ENCODE measurements at places on chromosomes 1 and 21.

DNA sequence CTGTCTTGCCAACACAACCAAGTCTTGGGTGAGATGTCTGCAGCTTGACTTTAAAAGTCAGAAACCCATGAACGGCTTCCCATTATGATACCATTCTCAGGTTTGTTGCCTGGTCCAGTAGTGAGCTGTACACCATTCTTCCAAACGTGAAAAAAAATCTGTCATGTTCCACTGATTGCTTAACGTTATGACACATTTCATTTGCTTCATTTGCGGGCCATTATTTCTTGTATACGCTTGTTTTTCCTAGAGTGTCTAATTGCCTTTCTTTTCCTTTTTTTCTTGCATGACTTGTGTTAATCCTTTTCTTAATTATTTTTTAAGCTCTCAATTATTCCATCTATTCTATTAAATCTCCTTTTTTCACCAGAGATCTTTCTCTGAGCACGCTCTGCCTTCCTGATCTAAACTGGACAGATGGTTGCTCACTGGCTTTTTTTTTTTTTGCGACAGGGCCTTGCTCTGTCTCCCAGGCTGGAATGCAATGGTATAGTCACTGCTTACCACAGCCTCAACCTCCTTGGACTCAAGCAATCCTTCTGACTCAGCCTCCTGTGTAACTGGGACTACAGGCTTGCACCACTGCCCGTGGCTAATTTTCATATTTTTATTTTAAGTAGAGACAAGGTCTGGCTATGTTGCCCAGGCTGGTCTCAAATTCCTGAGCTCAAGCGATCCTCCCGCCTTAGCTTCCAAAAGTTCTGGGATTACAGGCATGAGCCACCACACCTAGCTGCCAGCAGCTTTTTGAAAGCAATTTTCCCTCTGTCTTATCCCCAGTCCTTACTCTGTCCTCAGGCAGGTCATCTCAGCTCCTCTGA is 31.7 kb upstream of the CAMTA1 start:
- H3K27ac ChIP-seq = no peak overlapping the region
- H3K4me3 ChIP-seq = no peak overlapping the region
- H3K27me3 ChIP-seq = peaks cover 8% of the 10 kb centered on the region
- no peaks in the 10 kb centered on the region for H3K4me1 ChIP-seq

- no peaks in the 10 kb centered on the region for H3K27me3 ChIP-seq
- DNase-seq = no peak
- H3K27ac ChIP-seq = no peak overlapping the region
- no peak overlapping the region for H3K4me3 ChIP-seq
- H3K36me3 ChIP-seq = no peaks in the 10 kb centered on the region
- H3K4me1 ChIP-seq = no peaks in the 10 kb centered on the region
These were observed 33.8 kb upstream of the FCRL3 start for GRCh38 chr1:157734321-157734720.

GRCh38 chr1:107648071-107648470 is 316.9 kb downstream of the VAV3 start:
- peak overlapping the region; percentile 38 for H3K4me3 ChIP-seq
- H3K4me1 ChIP-seq = peaks cover 35% of the 10 kb centered on the region
- peak overlapping the region; percentile 81 for H3K27ac ChIP-seq

DNA sequence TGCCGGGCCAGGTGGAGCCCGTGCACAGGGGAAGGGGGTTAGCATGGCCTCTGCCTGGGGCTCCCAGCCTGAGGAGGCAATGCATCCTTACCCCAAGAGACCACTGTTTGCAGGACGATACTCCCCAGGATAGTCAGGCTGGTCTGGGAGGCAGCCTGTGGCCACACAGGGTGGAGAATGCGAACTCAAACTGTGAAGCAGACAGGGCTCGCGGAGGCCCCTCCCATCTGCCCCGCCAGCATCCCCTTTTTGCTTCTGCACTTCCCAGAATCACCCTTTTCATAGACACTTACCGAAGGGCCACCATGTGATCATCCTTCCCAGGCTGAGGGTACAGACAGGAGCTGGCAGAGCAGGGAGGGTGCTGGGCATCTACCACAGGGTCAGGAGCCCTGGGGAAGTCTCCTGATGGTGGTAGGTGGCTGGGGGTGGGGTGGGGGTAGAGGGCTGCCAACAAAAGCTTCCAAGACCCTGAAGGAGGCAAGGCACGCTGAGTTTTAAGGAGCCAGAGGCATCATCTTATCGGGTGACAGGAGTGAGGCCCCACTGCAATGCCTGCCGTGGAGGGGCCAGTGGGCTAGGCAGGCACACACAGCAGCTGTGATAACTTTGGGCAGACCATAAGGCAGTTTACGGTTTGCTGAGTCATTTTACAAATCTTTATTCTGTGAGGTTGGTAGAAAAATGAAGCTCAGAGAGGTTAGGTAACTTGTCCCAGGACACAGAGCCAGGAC is 31.3 kb upstream of the BTG2 start:
- H3K4me3 ChIP-seq = no peak overlapping the region
- H3K27ac ChIP-seq = no peak overlapping the region
- H3K27me3 ChIP-seq = no peaks in the 10 kb centered on the region
- no peaks in the 10 kb centered on the region for H3K36me3 ChIP-seq
- DNase-seq = no peak

- H3K27me3 ChIP-seq = no peaks in the 10 kb centered on the region
- H3K4me3 ChIP-seq = no peak overlapping the region
- H3K36me3 ChIP-seq = no peaks in the 10 kb centered on the region
- no peak overlapping the region for H3K27ac ChIP-seq
- H3K4me1 ChIP-seq = peaks cover 10% of the 10 kb centered on the region
- no peak for DNase-seq
These were observed 57.0 kb upstream of the SYNC start for GRCh38 chr1:32759521-32759981.

DNA sequence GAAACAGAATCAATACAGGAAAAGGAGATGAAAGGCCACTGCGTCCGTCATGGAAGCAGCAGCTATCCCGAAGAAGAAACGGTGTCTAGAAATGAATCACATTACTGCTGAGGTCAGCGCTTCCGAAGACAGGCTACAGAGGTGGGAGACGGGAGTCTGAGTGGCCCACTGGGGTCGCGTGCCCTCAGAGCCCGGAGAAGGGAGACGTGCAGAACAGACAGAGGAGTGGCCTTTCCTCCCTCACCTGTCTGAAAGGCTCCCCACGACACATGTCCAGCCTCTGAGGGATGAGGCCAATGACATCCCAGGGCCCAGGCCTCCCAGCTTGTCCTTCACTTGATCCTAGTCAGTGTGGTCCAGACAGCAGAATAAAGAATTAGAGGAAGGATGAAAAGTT is 35.9 kb downstream of the VPS26C start:
- peaks cover 14% of the 10 kb centered on the region for H3K36me3 ChIP-seq
- H3K27ac ChIP-seq = no peak overlapping the region
- no peak overlapping the region for H3K4me3 ChIP-seq
- H3K4me1 ChIP-seq = no peaks in the 10 kb centered on the region

DNA sequence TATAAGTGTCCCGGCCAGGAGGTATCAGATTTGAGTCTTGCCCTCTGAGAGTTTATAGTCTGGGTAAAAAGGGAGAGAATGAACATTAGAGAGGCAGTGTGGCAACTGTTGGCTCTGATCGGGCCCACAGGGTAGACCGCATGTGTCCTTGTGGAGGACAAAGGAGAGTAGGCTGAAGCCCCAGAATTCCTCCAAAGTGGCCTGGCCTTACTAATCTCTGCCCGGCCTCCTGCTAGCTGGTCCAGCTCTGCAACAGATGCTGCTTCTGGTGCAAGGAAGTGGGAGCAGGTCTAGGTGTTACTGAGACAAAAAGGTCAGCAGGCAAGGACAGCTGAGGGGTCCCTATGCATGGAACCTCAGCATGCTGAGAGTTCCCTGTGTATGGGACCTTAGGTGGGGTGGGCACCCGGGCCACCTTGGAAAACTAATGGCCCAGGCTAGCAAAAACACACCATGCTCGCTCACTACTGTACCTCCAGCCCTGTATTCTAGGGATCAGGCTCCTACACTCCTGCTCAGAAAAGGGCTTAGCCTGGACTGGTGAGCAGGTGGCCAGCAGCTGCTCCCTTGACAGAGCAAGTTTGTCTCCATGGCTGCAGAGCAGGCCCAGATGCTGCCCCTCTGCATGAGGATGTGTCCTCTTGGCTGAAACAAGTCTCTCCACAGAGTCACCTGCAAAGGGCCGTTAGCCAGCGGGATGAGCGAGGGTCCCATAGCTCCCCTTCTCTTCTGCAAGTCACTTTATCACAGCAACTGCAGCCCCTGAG is 30.3 kb upstream of the RGS16 start:
- DNase-seq = no peak
- no peaks in the 10 kb centered on the region for H3K36me3 ChIP-seq
- no peaks in the 10 kb centered on the region for H3K27me3 ChIP-seq
- no peak overlapping the region for H3K27ac ChIP-seq
- no peak overlapping the region for H3K4me3 ChIP-seq

GRCh38 chr1:101293461-101294051 is 56.7 kb downstream of the S1PR1 start:
- H3K4me3 ChIP-seq = no peak overlapping the region
- DNase-seq = no peak
- peaks cover 17% of the 10 kb centered on the region for H3K4me1 ChIP-seq
- no peak overlapping the region for H3K27ac ChIP-seq

GRCh38 chr1:197948926-197949899 is 32.0 kb downstream of the LHX9 start:
- DNase-seq = no peak
- H3K27ac ChIP-seq = no peak overlapping the region
- no peak overlapping the region for H3K4me3 ChIP-seq
- no peaks in the 10 kb centered on the region for H3K36me3 ChIP-seq
- H3K27me3 ChIP-seq = no peaks in the 10 kb centered on the region

- peaks cover 6% of the 10 kb centered on the region for H3K27me3 ChIP-seq
- H3K4me1 ChIP-seq = no peaks in the 10 kb centered on the region
- H3K36me3 ChIP-seq = no peaks in the 10 kb centered on the region
- H3K27ac ChIP-seq = no peak overlapping the region
- no peak overlapping the region for H3K4me3 ChIP-seq
These were observed 30.3 kb downstream of the CD48 start for GRCh38 chr1:160681066-160681890.

GRCh38 chr1:16409536-16410152 is 27.6 kb downstream of the SPATA21 start:
- no peak for DNase-seq
- H3K4me3 ChIP-seq = no peak overlapping the region
- no peaks in the 10 kb centered on the region for H3K27me3 ChIP-seq
- no peak overlapping the region for H3K27ac ChIP-seq

- H3K4me1 ChIP-seq = peaks cover 20% of the 10 kb centered on the region
- no peak overlapping the region for H3K27ac ChIP-seq
- H3K36me3 ChIP-seq = peaks cover 8% of the 10 kb centered on the region
- DNase-seq = no peak
- H3K27me3 ChIP-seq = no peaks in the 10 kb centered on the region
These were observed 7.1 kb downstream of the NRDC start for GRCh38 chr1:51871351-51871975.

DNA sequence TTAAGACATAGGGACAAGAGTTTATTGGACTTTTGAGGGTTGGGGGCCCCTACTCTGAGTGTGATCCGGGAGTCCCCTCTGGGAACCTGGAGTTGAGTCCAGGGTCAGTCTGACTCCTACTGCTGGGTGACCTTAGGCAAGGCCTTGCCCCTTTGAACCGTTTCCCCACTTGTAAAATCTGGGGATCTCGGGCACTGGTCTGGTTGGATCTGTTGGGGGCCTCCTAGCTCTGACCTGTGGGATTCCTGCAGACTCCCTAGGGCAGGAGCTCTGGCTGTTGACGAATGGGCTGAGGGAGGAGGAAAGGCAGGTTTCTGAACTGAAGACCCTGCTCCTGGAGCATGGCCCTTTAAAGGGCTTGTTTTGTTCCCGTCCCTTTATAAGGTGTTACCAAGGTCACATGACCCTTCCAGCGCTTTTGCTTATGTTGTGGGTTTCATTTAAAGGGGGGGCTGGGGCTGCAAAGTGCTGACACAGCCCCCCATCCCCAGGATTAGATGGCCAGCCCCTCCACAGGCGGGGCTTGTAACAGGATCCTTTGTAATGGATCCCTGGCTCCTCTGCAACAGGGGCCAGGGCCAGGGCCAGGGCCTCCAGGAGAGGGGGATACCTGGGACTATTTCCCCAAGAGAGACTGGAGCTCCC is 50.7 kb downstream of the YARS1 start:
- peaks cover 7% of the 10 kb centered on the region for H3K4me1 ChIP-seq
- H3K27me3 ChIP-seq = no peaks in the 10 kb centered on the region
- no peaks in the 10 kb centered on the region for H3K36me3 ChIP-seq
- H3K4me3 ChIP-seq = no peak overlapping the region

GRCh38 chr1:93972341-93972740 is 63.1 kb upstream of the GCLM start:
- no peak overlapping the region for H3K4me3 ChIP-seq
- no peak overlapping the region for H3K27ac ChIP-seq
- DNase-seq = no peak
- no peaks in the 10 kb centered on the region for H3K36me3 ChIP-seq
- H3K27me3 ChIP-seq = no peaks in the 10 kb centered on the region

DNA sequence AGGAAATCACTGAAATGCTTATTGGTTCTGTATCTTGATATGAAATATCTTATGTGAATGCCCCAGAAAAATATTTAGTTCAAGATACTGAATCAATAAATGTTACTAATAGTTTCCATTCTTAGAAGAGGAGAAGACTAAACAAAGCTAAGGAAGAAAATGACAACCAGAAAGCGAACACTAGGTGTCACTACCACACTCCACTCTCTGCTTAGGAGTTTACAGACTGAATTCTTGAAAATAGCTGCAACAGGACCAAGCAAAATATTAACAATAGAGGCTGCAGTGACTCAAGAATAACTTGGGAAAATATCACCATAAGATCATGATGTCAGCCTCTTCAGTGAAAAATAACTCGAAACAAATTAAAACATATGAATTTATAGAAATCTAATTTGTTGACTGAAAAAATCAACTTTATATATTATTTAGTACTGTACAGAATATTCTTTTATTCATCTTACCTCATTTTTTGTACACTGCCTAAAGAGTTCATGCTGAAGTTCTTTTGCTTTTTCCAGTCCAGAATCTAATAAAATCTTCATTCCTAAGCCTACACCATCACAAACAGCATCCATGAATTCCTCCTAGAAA is 61.6 kb downstream of the KIF14 start:
- no peaks in the 10 kb centered on the region for H3K36me3 ChIP-seq
- H3K4me1 ChIP-seq = no peaks in the 10 kb centered on the region
- peak; percentile 73 for DNase-seq
- H3K27ac ChIP-seq = no peak overlapping the region

GRCh38 chr1:31689854-31690253 is 14.0 kb downstream of the COL16A1 start:
- peak; percentile 98 for DNase-seq
- peaks cover 21% of the 10 kb centered on the region for H3K36me3 ChIP-seq
- no peaks in the 10 kb centered on the region for H3K27me3 ChIP-seq
- H3K4me1 ChIP-seq = peaks cover 18% of the 10 kb centered on the region
- peak overlapping the region; percentile 77 for H3K27ac ChIP-seq

DNA sequence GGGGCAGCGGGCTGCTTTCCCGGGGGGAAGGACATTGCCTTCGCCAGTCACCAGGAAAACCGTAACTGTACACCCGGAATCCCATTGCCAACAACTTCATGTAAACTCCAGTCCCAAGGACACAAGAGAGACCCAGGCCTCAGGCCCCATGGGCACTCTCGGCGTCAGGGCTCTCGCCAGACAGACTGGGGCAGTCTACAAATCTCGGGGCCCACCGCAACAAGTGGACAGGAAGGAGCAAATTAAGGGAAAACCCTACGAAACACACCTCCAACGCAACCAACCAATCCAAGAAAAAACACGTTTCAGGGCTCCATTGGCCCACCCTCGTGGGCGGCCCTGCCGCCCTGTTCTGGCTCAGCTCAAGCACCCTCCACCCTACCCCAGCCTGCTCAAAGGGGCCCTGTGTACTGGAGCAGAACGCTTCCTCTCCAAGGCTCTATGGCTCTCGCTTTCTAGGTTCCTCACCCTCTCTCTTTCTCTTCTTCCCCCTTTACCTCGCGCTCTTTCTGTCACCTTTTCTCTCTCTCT is 4.6 kb upstream of the ZNF678 start:
- H3K27ac ChIP-seq = no peak overlapping the region

GRCh38 chr1:21192284-21192683 is 15.6 kb upstream of the EIF4G3 start:
- DNase-seq = no peak
- no peaks in the 10 kb centered on the region for H3K27me3 ChIP-seq
- peaks cover 10% of the 10 kb centered on the region for H3K4me1 ChIP-seq
- H3K36me3 ChIP-seq = no peaks in the 10 kb centered on the region
- no peak overlapping the region for H3K27ac ChIP-seq
